CD14-positive monocyte (primary cell): ENCODE measurements at places on chromosomes 1 and 21.
A peak's percentile ranks its signal among the peaks of the same experiment; 100 is the strongest.

DNA sequence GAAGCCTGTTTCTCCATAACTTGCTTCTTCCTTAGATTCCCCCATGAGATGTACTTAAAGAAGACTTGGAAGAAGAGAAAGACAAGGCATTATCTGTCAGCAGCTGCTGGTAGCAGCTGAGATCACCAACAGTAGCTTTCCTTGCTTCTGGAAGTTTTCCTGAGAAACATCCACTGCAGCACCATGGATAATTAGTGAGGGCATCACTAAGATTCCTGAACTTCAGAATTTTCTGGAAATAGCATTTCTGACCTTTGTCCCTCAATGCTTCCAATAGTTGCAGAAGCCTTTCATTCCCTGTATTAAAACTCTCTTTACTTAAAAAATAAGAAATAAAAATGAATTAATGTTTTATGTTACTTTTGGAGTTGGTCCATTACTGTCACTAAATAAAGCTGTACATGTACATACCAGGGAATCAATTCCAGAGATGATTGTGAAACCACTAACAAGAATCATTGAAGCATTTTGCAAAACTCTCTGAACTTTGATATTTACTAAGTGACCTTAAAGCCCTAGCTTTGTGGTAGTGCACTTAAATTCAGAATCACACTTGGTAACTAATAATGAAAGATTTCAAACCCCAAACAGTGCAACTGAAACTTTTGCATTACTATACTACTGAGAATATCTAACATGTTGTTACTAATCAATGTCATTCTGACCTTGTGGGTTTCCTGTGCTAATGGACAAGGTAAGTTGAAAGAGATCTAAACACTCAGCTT lies at the start of gene CFHR4:
TSS of gene CFHR4 (plus strand) at position 538 of the 725 bp plus-strand sequence. CDS start at position 637, 99 bp downstream.
- DNase-seq, result no peak

- peak; percentile 6 for DNase-seq
Observed at GRCh38 chr1:224106568-224107281, 7.2 kb upstream of the FBXO28 start.

DNA sequence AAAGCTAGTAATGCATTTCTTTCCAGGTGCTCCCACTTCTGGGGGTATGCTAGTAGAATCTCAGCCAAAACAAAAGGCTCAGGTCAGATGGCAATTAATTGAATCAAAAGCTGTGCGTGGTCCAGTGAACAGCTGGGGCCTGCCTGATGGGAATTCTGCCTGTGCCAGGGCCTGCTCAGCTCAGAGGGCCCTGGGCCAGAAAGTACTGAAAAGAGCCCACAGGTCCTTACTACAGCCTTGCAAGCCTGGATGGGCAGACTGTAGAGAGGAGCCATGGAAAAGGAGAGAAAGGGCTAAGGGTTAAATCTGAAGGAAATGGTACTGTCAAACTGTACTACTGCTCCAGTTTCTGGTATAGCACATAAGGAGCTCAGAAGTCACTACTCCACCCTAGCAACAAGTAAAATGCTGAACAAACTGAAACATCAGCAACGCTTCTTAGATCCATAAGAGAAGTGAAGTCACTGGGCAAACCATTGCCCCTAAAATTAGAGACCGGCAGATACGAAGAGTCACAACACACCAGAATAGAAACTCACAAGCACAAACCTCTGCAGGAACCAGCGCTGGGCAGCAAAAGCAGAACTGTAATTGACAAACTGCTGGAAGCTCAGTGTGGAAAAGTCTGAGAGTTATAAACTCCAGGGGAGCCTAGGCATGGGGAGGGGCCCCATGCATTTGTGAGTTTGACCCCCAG lies 121.1 kb upstream of the SYT6 start:
- DNase-seq, result no peak

GRCh38 chr1:240985081-240985480 lies 371.9 kb downstream of the RGS7 start:
- DNase-seq, result no peak

DNA sequence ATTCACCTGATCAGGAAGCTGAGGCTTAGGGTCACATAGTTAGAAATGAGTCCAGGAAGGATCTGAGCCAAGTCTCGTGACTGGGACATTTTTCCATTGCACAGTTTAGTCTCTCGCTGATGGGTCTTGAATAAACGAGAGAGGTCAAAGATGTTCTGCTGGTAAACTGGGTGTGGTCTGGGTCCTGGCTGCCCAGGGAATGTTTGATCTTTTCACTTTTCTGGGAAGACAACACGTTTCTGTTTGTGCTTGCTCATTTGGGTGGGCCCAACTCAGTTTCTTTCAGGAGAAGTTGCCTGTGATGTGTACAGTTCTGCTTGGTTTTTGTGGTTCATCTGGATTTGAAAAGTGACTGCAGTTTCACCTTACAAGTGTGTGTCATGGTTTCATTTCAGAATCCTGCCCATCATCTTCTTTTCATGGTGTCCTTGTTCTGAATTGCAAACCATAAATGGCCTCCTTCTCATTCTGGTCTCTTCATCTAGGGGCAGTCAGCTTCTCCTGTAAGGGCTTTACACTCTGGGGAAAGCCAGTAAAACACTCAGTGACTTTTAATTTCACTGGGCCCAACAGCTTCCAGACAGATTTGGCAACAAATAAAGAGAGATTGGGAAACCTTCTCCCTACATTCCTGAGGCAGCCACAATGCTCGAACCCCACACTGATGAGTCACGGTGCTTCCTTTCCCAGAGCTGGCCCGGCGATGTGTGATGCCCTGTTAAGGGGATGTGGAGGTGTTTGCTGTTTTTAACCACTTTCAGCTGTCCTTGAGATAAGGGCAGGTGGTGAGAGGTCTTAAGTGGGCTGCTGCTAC lies 7.2 kb upstream of the TACSTD2 start:
- peak; percentile 65 for DNase-seq

- no peak for DNase-seq
Observed at GRCh38 chr1:47987601-47988000, 9.6 kb downstream of the TRABD2B start.

DNA sequence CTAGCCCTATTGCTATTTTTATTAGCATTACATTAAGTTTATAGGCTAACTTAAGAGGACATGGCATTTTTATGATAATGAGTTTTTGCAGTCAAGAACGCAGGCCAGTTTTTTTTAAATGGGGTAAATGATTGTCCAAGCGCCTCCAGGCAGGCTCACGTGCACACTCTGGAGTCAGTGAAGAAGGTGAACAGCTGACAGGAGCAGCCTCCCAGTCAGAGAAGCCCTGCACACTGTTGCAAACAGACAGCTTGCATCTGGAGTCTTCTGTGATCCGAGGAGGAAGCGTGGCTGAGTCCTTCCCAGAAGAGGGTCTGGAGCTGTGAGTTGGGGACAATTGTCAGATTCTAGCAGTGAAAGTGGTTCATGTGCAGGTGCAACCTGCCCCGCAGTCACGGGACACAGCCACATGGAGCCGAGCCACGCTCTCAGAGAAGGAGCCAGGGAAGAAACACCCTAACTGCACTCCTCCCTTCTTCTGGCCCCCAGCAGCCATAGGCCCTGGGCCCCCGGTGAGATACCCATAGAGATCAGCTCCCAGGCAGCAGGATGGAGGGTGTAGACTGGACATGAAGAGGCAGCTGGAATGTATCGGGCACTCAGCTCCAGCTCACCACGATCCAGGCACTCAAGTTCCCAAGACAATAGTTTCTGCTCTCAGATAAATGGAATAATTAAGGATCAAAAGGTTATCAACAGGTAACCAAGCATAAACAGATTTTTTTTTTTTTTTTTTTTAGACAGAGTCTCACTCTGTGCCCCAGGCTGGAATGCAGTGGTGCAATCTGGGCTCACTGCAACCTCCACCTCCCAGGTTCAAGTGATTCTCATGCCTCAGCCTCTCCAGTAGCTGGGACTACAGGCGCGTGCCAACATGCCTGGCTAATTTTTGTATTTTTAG lies 26.4 kb downstream of the CAPN2 start:
- no peak for DNase-seq

- DNase-seq, result no peak
Observed at GRCh38 chr1:30051777-30052176, 671.6 kb downstream of the MATN1 start.

DNA sequence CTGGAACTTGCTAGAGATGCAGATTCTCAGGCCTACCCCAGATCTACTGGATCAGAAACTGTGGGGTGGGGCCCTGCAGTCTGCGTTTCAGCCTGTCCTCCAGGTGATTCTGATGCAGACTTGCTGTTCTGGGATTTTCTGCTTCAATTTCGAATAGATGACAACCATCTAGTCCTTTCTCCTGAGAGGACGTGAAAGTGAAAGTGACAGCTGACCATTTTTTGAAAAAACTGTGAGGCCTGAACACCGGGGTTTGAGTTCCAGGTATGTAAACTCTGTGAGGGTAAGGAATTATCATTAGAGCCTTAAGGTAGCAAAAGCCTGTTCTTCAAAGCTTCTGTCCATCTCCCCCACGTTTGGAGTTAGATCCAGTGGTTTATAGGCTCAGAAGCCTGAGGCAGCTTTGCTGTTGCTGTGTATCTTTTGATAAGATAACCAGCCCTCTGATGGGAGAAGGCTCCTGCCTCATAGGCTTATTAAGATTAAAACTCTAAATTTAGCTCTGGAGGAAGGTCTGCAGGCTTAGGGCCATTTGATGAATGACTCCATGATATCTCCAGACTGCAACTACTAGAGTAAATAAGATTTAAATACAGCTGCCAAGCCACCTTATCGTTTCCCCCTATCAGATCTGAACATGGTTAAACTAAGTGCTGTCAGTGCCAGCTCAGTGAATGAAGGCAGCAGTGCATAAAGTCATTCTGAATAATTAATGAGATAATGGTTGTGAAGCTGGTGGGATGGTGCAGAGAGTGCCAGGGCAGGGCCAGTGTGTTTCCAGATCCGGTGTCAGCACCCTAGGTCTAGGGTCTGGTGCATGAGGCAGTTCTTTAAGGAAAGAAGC lies 335.2 kb downstream of the HHAT start:
- no peak for DNase-seq

DNA sequence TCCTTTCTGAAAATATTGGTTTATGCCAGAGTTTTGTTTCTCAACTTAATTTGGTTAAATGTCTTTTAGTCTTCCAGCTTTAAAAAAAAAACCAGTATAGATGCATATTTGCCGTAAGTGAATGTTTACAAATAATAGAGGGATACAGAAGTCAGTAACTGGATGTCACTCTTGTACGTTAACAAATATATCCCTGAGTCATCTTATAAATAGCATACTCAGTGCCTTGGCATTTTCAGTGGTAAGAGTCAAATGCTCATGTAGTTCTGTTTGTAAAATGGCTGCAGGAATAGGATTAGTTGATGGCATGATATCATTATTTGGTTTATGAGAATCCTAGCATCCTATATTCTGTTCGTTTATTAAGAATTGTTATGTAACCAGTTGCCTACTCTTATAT lies 55.4 kb downstream of the SPEN start:
- no peak for DNase-seq

- DNase-seq, result no peak
Observed at GRCh38 chr1:178645157-178645807, 79.8 kb upstream of the RALGPS2 start.

GRCh38 chr1:165560883-165561656 lies 17.3 kb downstream of the LRRC52 start:
- DNase-seq, result no peak

DNA sequence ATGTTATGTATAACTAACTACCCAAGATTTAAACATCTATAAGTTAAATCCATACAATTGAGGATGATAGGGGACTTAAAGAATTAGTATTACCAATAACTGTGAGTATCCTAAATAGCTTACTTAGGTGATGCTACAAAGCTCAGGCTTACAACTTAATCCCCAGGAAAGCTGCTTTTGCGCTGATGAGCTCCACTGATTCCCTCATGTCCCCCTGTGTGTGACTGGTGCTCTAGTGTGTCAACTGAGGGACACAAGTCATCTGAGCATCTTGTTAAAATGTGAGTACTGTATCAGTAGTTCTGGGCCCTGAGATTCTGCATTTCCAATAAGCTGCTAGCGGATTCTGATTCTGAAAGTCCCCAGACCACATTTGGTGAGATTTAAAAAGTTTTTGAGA lies 1458.8 kb downstream of the MRPL39 start:
- DNase-seq, result no peak

GRCh38 chr1:66339944-66340343 lies 194.0 kb upstream of the SGIP1 start:
- DNase-seq, result no peak

GRCh38 chr1:10774615-10775310 lies 21.7 kb downstream of the CASZ1 start:
- no peak for DNase-seq

DNA sequence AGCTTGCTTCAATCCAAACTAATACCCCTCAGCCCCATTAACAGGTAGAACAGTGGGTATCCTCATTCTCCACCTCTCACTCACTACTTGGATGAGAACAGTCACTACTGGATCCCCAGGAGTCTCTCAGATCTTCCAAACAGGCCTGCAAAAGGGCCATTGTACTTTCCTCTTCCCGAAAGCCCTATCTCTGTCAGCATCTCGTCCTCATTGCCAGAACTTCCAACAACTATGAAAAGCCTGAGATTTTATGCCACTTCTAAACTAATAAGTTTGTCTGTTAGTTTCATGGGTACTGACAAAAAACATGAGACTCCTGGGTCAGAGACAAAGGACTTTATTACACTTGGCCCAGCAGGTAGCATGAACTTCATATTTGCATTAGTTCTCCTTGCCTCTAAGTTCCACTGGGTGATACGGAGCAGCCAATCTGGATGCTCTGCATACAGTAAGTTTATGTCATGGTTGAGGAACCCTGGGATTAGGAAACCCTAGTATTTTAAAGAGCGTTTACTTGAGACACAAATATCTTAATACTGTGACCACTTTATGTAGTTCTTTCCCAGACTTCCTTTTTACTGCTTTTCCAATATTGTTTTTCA lies 38.1 kb downstream of the VANGL2 start:
- no peak for DNase-seq

GRCh38 chr1:174352883-174353608 lies 94.7 kb upstream of the GPR52 start:
- DNase-seq, result no peak

DNA sequence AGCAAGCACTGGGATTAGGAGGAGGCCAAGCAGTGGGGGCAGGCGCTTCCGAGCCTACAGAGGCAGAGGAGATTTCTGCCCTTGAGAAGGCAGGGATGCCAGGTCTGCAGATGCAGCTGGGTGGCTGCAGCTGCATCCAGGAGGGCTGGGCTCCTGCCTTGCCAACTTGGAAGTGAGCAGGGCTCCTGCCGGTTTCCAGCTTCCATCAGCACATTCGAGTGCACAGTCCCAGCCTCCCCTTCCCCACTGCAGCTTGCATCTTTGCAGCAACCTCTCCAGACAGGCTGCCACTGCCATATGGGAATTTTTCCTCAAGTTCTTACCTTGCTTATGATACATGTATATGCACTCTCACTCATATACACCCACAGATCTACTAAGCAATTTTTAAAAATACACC lies 1234.3 kb upstream of the B3GALT2 start:
- DNase-seq, result no peak

DNA sequence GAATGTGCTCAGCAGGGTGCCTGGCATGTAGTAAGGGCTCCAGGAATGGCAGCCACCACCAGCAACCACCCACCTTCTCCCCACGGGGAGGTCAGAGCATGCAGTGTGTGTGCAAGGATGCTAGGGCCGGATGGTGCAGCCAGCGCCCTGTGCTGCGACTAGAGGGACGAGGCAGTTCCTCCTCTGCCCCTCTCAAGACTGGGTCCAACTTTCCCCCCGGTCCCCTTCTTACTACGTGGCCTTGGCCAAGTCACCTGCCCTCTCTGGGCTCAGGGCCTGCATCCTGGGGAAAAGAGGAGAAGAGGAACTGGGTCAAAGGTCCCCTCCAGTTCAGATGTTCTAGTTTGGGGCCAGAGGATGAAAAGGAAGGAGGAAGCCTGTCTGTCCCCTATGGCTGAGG lies 71.6 kb upstream of the TARDBP start:
- no peak for DNase-seq

GRCh38 chr1:189803364-189803763 lies 674.3 kb downstream of the BRINP3 start:
- no peak for DNase-seq

- DNase-seq, result no peak
Observed at GRCh38 chr1:26774462-26774861, 13.3 kb upstream of the PIGV start.

GRCh38 chr1:167805041-167805556 lies 83.3 kb downstream of the MPZL1 start:
- no peak for DNase-seq
